KG1 (cell line): ENCODE measurements at places on chromosomes 13 and 19.

DNA sequence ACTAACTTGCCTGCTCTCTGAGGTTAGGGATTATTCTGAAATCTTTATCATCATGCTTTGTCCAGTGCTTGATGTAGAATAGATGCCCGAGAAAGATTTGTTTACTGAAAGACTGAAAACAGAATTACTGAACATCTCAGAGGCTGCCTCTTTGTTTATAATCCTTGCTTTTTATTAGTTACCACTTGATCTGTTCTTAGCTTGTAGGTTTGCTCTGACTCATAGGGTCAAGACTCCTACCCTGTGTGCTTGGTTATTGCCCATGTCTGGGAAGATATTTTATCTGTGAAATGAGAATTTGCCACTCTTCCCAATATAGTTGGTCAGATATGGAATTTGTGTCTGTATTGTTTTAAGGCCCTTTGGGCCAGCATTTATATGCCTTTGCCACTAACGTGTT, 675.3 kb downstream of the DIAPH3 start:
- DNase-seq = no peak

DNA sequence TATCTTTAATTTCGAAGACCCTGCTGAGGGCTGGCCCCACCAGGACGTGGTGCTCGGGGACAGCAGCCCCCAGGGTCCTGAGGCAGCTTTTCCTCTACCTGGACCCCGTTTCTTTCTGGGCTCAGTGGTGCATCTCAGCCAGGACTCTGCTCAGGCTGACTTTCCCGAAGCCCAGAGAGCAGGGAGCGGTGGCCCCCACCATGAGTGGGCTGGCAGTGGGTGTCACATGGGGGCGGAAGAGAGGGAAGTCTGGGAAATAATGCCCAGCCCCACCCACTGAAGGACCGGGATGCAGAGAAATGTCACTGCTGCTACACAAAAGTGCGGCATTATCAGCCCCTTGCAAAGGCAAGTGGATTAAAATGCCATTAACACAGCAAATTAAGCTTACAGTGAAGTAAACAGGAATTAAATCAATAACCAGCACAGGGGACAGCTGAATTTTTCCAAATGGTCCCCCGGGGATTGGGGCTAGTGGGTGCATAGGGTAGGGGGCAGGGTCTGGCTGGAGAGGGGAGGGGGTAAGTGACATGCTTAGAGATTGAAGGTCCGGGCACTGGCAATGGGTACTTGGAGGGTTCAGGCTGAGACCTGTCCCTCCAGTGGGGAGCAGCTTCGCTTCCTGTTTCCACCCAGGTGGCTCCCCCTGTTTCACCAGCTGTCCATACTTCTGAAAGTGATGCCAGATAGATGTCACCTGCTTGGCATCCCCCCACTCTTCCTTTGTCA, 177.3 kb downstream of the URI1 start:
- no peak for DNase-seq

GRCh38 chr19:34201133-34201532, 28.8 kb downstream of the LSM14A start:
- DNase-seq = no peak

DNA sequence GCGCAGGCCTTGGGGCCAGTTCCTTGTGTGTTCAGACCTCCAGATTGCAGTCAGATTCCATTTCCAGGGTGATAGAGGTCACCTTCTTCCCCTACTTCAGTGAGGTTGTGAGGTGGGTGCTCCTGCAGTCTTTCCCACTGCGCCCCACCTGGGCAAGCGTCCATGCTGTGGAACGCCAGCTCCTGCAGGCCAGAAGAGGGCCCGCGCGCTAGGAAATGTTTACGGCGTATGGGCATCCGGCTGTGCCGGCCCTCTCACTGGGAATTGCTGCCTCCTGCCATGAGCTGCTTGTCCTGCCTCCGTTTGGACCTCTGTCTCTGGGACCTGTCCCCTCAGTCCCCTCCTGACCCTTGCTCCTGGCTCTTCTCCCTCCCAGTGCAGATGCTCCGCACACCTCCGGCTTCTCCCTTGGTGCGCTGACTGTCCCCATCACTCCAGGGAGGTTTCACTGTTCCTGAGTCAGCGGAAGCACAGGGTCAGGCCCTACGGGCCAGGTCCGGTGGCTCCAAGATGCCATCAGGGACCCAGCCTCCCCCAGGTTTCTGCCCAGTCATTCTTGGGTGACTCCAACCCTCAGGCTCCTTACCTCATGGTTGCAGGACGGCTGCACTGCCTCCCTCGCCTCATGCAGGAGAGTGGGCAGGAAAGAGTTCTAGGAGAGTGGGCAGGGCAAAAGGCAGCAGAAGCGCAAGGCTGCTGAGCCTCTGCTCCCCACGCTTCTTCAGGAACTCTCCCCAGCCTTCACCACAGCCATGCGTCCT, 56.6 kb downstream of the SMARCA4 start:
- DNase-seq = no peak

- no peak for DNase-seq
These were observed 164.0 kb downstream of the KLF5 start for GRCh38 chr13:73222627-73223305.

- no peak for DNase-seq
These were observed at the start of gene C19orf85 for GRCh38 chr19:55464662-55465054. Gene C19orf85 (minus strand): TSS chr19:55464751. CDS start chr19:55464554, 197 bp downstream.

DNA sequence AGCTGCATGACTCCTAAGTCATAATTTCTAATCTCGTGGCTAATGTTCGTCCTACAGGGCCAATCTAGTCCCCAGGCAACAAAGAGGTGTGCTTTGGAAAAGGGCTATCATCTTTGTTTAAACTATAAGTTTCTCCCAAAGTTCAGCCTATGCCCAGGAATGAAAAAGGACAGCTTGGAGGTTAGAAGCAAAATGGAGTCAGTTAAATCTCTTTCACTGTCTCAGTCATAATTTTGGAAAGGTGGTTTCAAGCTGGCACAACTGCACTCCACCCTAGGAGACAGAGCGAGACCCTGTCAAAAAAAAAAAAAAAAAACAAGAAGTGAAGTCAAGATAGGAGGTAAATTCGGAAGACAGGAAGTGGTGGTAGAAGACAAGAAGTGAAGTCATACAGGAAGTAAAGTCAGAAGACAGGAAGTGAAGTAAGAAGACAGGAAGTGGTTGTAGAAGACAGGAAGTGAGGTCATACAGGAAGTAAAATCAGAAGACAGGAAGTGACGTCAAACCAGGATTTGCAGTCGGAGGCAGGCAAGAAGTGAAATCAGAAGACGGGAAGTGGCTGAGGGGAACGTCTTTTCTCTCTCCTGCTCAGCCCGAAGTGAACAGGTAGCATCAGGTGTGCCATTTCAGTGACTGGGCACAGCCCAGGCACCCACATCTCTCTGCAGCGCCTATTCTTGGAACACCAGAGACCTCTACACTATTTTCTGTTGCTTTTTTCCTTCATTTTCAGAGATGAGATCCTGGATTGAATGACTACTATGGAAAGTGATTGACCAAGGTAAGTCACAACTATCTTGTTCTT, 32.2 kb downstream of the GP6 start:
- peak; percentile 95 for DNase-seq

GRCh38 chr13:32107474-32107873, 75.9 kb downstream of the FRY start:
- peak; percentile 42 for DNase-seq

- no peak for DNase-seq
These were observed 15.9 kb downstream of the CFD start for GRCh38 chr19:875265-875879.

DNA sequence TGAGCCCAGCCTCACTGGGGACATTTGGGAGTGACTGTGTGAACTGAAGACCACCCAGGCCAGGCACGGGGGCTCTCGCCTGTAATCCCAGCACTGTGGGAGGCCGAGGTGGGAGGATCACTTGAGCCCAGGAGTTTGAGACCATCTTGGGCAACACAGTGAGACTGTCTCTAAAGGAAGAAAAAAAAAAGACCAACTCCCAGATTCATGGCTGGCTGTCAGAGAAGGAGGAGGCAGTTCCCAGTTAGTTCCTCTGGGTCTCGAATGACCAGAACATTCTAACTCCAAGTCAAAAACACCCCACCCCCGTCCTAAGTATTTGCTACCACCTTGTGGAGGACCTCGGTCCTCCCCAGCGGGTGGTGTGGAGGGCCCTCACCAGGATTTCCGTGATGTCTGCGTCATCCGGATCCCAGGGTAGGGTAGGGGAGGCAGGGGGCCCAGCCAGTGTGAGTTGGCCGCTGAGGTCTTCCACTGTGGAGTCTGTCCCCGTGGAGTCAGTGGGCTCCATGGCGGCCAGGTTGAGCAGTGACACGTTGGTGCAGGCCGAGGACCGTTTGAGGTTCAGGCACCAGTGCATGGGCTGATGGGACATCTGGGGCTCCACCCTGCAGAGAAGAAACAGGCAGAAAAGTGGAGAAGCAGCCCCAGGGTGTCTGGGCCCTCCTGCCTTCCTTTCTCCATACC, 1.3 kb downstream of the TSKS start:
- no peak for DNase-seq

- peak; percentile 50 for DNase-seq
These were observed 3.9 kb downstream of the MIDN start for GRCh38 chr19:1252221-1252820.

- no peak for DNase-seq
These were observed 8.2 kb upstream of the INAFM1 start for GRCh38 chr19:47266401-47266941.

GRCh38 chr19:12646551-12646950, 20.0 kb downstream of the MAN2B1 start:
- DNase-seq = no peak

GRCh38 chr19:32166238-32166637, 179.2 kb upstream of the ZNF507 start:
- DNase-seq = no peak

DNA sequence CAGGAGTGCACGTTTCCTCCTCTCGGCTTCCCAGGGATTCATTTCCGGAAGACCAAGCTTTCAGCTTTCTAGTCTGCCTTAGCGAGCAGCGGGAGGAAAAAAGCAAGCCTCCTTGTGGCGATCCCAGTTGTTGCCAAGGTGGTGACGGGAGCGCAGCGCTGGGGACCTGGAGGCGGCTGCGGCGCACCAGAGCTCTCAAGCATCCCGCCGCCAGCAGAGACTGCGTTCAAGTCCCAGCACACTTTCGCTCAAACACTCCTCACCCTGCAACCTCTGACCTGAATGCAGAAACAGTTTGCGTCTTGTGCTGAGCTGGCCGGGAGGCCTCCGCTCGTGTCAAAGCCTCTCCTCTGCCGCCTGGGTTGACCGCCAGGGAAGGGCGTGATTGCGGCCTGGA, 4.9 kb downstream of the GSX1 start:
- DNase-seq = no peak

GRCh38 chr13:85074543-85075313, 724.5 kb downstream of the SLITRK6 start:
- DNase-seq = no peak

- no peak for DNase-seq
These were observed 112.6 kb downstream of the LIG4 start for GRCh38 chr13:108102771-108103170.

- peak; percentile 22 for DNase-seq
These were observed 16.3 kb downstream of the CILP2 start for GRCh38 chr19:19554074-19555023.

DNA sequence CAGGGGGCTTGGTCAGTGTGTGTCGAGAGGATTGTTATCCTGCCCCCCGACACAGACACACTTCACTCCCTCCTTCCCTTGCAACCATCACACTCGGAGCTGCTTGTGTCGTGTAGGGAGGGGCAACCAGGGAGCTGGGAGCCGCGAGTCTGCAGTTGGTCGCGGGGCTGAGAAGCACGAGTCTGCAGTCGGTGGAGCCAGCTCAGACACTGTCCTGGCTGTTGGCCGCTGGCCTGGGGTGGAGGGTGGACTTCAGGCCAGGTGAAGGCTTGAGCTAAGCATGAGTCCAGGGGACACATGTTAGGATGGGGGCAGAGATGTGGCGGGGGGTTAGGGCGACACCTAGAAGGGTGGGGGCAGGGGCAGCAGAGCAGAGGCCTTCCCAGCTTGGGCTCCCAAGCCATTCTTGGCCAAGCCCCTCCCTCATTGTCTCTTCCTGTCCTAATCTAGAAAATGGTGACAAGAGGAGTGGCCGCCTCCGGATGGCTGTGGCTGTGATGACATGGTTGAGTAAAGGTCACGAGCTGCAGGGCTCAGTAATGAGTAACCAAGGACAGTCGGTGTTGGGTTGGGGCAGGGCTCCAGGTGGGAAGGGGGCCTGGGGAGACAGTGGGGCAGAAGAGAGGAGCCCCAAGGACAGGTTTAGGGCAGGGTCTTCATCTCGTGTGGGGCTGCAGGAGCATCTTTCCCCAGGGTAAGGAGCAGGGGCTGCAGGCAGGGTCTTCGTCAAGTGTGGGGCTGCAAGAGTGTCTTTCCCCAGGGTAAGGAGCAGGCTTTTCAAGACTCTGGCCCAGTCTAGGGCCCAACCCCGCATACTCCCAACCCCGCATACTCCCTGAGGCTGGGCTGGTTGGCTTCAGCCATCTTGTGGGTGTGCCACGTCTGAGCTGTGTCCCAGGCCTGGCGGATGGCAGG, 8.6 kb downstream of the PPP5C start:
- DNase-seq = no peak

DNA sequence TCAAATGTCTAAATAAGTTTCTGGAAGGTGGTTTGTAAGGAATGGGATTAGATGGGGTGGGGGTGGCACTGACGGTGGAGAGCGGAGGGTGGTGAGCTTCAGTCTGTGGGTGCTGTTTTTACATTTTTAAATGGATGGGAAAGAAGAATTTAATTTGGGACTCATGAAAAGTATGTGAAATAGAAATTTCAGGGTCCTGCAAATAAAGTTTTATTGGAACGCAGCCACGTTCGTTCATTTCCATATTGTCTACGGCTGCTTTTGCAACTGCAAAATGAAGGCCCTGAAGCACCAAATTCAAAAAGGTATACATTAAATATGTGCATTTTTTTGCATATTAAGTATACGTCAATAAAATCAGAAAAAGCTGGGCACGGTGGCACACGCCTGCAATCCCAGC, 9.9 kb downstream of the KANK2 start:
- no peak for DNase-seq

DNA sequence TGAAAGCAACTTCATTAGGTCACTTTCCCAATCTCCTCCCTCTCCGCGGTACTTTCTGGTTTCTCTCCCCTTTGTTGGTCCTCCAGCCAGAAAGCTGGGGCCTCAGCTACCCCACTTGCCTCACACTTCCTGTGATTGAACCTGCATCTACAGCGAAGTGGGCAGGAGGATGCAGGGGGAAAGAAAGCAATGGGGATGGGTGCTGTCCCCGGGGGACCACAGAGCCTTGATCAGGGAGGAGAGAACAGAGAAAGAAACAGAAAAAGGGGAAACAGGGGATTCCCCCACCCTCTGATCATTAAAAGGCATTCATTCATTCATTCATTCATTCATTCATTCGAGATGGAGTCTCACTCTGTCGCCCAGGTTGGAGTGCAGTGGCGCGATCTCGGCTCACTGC, 74.2 kb downstream of the TRPM4 start:
- DNase-seq = no peak
